GM12865 (cell line): ENCODE measurements at places on chromosomes 1 and 21.

GRCh38 chr1:21317035-21317689, 26.9 kb upstream of the ECE1 start:
- no peak for DNase-seq

DNA sequence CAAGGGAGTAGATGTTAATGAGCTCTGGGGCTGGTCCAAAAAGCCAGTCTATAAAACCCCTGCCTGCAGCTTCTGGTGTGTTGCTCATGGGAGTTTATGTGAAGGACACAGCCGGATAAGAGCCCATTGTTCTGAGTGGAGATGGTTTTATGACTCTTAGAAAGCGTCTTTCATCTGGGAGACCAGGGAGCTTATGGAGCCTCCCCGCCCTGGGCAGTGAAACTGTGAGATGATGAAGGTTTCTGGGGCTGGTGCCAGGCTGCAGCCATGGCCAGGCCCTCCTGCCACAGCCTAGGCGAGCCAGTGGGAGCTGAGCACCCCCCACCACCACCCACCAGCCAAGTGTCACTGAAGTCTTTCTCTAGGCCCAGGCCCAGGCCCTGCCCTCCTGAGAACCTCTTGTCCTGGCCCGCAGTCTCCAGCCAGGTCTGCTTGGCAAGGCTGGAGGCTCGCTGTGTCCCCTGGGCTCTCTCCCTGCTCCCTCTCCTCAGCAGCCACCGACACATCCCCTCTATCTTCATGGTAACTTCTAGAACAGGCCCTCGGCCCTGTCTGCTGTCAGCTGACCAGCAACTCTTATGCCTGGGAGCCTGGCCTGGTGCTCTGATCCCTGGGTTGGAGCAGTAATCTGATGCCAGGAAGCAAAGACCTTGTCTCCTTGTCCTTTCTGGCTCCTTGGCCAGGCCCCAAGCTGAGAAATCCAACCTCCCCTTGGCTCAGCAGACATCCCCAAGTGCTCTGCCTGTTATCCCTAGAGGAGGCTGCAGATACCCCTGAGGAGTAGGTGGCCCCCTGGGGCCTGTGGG, 7.6 kb upstream of the ARHGEF10L start:
- DNase-seq: no peak

- DNase-seq: no peak
These were observed 35.4 kb upstream of the SLFNL1 start for GRCh38 chr1:41056907-41057306.

DNA sequence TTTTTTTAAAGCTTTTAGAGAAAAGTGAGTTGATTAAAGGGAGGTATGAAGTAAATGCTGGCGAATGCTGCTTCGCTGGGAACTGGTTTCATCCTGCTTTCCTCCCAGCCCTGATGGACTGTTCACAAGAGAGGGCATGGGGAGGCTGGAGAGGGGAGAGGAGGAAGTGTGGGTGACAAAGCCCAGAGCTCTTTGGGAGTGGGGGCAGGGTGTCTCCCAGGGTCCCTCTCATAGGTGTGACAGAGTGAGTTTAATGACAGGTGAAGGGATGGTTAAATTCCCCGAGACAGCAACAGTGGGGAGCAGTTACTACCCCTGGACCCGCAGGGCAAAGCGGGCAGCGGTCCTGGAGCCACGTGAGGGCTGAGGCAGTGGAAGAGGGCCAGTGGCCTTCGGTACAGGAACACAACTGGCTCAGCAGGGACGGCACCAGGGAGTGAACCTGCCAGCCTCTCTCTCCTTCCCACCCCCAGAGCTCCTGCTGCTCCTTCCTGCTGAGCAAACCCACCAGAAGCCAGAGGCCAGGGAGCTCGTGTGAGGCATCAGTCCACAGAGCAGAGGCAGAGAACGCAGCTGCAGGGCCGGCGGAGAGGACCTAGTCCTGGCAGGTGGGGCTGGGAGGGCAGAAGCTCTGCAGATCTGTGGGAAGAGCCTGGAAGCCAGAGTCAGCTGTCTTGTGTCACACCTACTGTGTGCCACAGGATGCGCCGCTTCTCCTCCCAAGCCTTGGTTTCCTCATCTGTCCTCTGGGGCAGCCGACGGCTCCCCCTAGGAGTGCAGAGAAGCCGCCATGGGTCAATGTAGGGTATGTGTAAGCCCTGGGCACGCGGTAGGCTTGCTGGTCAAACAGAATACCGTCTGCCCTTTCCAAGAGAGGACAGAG, 20.9 kb upstream of the LRP8 start:
- DNase-seq: no peak

GRCh38 chr1:64093941-64094340, 109.5 kb upstream of the UBE2U start:
- DNase-seq: no peak

GRCh38 chr1:218262259-218262658, 22.8 kb upstream of the RRP15 start:
- no peak for DNase-seq

GRCh38 chr1:203083463-203083921, 2.3 kb downstream of the MYOG start:
- no peak for DNase-seq

GRCh38 chr1:151816548-151817352, 11.5 kb upstream of the LINGO4 start:
- DNase-seq: no peak

DNA sequence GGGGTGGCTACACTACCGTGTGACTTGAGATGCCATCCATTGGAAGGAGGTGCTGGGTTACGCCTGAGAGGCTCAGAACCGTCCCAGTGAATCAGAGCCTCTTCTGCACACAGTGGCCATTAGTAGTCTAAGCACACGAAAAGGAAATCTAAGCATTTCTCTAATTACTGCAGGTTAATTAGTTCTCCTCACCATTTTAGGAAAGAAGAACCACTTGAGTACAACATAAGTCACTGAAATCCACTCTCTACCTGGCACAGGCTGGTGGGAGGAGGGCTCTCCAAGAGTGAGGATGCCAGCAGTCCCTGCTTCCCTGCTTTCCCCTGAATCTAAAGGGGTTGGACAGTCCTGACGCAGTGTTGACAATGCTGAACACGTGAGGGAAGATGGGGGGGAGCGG, 606.3 kb downstream of the NPHP4 start:
- no peak for DNase-seq

DNA sequence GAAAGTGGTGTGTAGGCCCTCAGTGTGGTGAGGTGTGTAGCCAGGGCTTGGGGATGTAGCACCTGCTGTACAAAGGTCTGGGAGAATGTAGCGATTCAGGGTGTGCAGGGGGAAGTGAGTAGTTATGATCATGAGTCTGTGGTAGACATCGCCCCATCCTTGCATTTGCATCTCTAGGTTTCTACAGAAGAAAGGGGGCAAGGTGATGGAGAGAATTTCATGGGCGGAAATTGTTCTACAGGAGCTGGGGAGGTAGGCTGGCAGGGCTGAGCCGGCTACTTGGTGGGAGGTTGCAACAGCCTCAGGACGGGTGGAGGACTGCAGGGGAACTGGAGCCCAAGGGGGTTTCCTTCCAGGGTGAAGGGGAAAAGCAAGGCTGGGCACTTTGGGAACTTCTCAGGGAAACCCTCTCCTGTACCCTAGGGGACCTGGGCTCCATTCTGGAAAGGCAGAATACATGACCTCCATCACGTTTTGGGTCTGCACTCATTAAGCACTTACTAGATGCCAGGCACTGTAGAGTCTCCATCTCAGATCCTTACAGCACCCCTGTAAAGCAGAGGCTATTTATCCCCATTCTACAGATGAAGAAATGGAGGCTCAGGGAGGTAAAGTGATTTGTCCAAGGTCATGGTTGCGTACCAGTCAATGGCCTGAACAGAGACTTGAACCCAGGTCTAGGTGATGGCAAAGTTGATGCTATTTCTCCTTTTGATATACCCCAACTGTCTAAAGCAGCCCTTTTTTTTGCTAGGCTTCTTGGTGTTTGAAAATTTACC, 14.5 kb upstream of the TNFRSF1B start:
- peak; percentile 96 for DNase-seq

- DNase-seq: peak; percentile 63
These were observed 143.2 kb downstream of the HHIPL2 start for GRCh38 chr1:222404710-222405109.

DNA sequence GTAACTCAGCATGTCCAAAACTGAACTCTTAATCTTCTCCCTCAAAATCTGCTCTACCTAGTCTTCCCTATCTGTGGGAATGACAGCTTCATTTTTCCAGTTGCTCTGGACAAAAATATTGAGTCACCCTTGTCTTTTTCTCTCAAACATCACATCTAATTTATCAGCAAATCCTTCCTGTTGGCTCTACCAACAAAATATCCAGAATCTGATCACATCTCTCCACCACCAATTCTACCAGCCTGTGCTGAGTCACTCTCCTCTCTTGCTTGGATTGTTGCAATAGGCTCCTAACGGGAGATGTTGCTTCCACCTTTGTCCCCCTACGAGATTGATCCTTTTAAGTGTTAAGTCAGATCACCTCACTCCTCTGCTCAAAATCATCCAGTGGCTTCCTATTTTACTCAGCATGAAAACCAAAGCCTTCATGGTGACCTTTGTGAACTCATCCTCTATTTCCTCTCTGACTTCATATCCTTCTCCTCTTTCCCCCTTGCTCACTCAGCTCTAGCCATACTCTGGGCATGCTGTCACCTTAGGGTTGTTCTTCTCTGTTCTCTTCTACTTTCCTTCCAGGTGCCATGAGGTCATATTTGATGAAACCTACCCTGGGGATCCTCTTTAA, 21.5 kb upstream of the SMYD2 start:
- peak; percentile 19 for DNase-seq

DNA sequence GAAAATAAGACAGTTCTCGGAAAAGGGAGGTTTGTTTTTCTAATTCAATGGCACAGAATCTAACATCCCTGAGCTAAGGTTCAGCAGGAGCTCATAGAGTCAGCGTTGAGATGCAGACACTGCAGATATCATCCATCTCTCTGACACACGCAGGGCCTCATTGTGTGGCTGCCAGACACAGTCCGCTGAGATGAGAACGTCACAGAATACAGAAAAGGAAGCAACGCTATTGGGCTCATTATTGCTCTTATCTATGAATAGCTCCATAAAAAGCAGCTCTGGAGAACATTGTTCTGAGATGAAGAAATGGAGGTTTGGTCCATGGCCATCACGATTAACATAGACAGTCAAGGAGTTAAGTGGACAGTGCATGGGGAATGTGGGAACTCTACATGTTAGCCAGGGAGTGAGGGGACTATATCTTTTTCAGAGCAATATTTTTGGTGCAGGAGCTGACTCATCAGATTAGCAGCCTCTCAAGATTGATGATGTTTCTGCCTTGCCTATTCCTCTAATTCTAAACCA, 771.6 kb upstream of the CXADR start:
- no peak for DNase-seq

DNA sequence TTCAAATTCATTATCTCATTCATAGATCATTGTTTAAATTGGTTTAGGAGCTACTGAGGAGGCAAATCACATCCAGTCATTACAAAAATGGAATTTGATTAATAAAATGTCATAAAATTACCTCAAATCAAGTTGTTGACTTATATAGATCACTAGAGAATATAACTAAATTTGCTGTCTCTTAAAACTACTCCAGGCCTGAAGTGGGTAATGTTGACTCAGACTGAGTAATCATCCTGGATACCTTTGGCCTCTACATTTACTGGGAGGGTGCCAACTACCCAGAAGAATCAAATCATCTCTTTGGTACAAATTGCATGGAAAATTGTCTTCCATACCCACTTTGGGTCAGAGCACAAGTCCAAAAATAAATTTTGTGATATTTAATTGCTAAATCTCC, 191.2 kb upstream of the GREM2 start:
- DNase-seq: no peak
